A375 (cell line): ENCODE measurements at places on chromosomes 6 and 20. TPM values are rescaled to one million over a fixed set of nuclear protein-coding genes. Genes with fewer than 3 reads are reported as not detected.

DPPA5 gene
- not detected in 2 replicates for total RNA-seq

TRIM10 gene
- not detected in 2 replicates for total RNA-seq

MEP1A gene
- not detected in 2 replicates for total RNA-seq

BPIFB2 gene
- total RNA-seq: not detected in 2 replicates

AGER gene
- 0.64 and 2.6 TPM in 2 replicates for total RNA-seq

MYB gene
- 0.60 and 0.93 TPM in 2 replicates for total RNA-seq

SPEF1 gene
- 1.0 and 1.2 TPM in 2 replicates for total RNA-seq
